GM03348 (cell line): ENCODE measurements at places on chromosomes 5 and 9.

GRCh38 chr5:44051591-44051990, 337.6 kb downstream of the FGF10 start:
- DNase-seq: no peak

GRCh38 chr5:34041247-34041972, 1.6 kb downstream of the C1QTNF3 start:
- DNase-seq: no peak

GRCh38 chr5:45383985-45384384, 312.2 kb downstream of the HCN1 start:
- DNase-seq: no peak

DNA sequence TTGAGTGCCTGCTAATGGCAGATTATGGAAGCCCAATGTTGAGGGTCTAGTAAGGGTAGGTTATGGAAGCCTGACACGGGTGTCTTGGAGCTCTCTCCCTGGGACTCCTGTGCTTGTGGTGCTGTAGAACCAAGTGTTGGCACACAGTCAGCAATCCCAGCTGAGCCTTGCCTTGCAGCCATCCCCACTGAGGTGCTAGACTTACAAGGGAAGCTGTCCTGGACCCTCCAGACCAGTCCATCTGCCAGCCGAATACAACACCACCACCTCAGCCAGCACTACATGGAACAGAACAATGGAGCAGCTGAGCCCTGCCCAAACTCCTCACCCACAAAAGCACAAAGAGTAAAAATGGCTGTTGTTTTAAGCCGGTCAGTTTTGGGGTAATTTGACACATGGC, 90.5 kb upstream of the DNAH5 start:
- no peak for DNase-seq

DNA sequence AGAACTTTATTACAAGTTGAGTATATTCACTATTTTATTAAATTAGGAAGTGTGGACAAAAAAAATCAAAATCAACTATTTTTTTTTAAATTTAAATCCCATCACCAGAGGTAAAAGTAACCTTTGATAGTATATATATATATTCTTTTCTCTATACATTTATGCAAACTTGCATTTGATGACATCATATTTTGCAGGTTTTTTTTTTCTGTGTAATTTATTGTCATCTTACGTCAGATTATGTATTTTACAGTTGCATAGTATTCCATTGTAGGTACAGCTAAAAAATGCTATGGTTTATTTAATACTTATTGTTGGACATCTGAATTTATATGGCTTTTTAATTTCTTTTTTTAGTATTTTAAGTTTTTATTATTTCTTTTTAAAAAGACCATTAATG, 25.5 kb downstream of the APC start:
- DNase-seq: no peak

- DNase-seq: no peak
Measured at GRCh38 chr5:2696156-2696807, 55.2 kb downstream of the IRX2 start.

- no peak for DNase-seq
Measured at GRCh38 chr5:543755-544674, 19.8 kb upstream of the SLC9A3 start.

GRCh38 chr5:39186722-39187539, 32.4 kb downstream of the FYB1 start:
- no peak for DNase-seq

- DNase-seq: no peak
Measured at GRCh38 chr9:79116041-79116440, 455.7 kb upstream of the TLE4 start.

GRCh38 chr5:50856401-50857119, 190.1 kb downstream of the PARP8 start:
- no peak for DNase-seq

DNA sequence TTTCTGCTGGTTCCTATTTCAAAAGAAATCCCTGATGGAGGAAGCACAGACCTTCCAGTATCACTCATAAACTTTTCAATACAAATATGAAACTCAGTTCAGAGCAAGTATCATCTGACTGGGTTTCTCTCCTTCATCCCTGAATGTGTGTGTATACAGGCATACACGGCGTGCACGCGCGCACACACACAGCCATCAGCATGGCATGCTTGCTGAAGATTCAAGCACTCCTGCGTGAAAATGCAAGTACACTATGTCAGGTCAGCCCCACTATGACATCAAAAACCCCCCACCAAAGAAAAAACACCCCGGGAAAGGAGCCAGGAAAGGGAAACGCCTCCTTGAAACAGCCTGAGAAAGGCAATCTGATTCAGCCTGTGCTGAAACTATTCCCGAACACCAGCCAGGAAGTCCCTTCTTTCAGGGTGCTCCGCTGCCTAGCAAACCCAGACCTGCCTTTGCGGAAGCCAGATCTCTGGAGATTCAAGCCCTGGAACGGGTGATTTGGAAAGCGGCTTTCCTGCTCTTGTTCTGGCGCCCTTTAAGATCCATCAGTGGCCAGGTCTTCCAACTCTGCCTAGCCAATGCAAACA, 831 bp downstream of the KLHL3 start:
- peak; percentile 56 for DNase-seq

DNA sequence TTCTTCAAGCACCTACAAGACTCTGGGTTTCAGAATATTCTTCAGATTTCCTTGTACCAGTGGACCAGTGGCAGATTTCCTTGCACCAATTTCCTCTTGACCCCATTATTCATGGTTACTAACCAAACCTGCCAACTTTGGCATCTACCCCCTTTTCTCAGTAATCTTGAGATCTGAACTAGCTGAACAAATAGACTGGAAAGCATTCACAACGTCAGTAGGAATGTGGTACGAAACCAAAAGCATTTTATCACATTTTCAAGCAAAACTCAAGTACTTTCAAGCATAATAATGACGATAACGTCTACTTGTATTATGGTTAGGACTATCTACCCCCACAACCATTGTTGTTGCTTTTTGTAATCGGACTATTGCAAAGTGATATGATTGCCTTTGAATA, 1217.3 kb downstream of the PTPRD start:
- DNase-seq: no peak

DNA sequence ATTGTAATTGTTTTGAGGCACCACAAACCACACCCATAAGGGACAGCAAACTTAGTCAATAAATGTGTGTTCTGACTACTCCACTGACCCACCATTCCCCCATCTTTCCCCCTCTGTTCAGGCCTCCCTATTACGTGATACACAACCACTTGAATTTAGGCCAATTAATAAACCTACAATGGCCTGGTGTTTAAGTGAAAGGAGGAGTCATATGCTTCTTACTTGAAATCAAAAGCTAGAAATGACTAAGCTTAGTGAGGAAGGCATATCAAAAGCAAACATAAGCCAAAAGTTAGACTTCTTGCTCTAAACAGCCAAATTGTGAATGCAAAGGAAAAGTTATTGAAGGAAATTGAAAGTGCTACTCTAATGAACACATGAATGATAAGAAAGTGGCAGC, 14.6 kb downstream of the ZBTB43 start:
- DNase-seq: no peak

- DNase-seq: no peak
Measured at GRCh38 chr9:126216826-126217225, 109.8 kb upstream of the MVB12B start.

GRCh38 chr5:167582283-167582682, 709.2 kb upstream of the WWC1 start:
- peak; percentile 31 for DNase-seq

DNA sequence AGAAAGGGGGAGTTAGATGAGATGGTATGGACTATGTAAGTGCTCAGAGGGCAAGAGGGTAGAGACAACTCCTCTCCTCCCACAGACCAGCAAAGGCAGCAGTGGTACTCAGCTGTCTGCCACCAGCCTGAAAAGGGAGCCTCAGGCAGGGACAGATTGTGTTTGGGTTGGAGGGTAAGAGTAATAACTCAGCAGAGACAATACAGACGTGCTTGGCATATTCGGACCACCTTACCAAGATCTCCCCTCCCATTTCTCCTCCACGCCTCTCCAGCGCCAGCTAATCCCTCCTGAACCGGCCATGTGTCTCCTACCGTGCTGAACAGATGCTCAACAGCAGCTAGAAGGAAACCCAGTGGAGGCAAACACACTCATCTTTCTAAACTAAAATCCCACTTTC, 180.8 kb downstream of the ASTN2 start:
- DNase-seq: no peak

- DNase-seq: no peak
Measured at GRCh38 chr9:125609744-125610143, 97.3 kb downstream of the MAPKAP1 start.
